ENCODE measurements at places on chromosomes 12 and 14.

DNA sequence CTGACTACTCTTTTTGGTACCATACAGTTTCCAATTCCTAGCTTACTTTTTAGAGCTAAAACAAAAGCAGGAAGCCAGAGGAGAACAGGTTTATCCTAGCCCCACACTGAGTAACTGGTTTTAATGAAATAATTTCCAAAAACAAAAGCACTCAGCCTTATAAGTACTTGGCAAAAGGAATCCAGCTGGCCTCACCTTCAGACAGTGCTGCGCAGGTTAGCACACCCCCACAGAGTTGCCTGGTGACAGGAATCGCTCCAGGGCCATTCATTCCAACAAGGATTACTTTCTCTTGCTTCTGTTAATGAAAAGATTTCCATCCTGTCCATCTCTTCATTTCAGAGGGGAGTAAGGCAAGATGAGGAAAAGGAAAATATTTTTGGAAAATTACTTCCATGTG lies 84.6 kb downstream of the SCFD1 start:
- DNase-seq = no peak

- DNase-seq = peak; percentile 19
Observed at GRCh38 chr14:74543771-74544438, 50.3 kb downstream of the ISCA2 start.

DNA sequence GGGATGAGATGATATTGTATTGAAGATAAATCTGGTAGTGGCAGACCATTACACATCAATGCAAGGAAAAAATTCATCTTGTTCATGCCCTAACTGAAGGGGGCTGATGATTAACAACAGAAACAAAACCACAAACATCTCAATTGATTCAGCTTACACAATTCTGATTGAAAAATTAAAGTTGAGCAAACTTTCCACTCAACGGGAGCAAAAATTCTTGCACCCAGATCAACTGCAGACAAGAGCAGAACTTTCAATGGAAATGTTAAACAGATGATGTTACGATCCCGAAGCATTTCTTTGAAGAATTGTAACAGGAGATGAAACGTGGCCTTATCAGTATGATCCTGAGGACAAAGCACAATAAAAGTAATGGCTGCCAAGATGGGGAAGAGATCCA lies 172.4 kb upstream of the SOX5 start:
- no peak for DNase-seq

GRCh38 chr12:26279908-26280307 lies 84.5 kb downstream of the SSPN start:
- no peak for DNase-seq

DNA sequence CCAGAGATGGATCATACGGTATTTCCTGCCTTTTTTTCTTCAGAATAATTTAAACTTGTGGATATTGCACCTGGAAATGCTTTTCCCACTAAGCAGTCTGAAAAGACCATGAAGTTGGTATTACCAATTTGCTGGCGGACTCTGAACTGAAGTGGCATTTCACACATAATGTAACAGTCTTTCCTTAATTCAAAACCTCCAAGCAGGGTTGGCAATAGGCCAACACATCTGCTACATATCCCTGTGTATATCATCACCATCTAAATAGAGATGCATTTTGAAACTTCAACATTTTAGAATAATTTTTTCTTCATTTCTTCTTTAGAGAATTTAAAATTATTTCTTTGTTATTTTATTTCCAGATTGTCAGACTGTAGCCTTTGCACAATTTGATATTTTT lies 100.5 kb downstream of the TSPAN8 start:
- no peak for DNase-seq

- peak; percentile 42 for DNase-seq
Observed at GRCh38 chr12:120668868-120669840, 17.8 kb upstream of the MLEC start.

- DNase-seq = no peak
Observed at GRCh38 chr12:80834724-80835123, 103.0 kb downstream of the LIN7A start.

GRCh38 chr14:26719514-26719913 lies 121.7 kb upstream of the NOVA1 start:
- DNase-seq = no peak

DNA sequence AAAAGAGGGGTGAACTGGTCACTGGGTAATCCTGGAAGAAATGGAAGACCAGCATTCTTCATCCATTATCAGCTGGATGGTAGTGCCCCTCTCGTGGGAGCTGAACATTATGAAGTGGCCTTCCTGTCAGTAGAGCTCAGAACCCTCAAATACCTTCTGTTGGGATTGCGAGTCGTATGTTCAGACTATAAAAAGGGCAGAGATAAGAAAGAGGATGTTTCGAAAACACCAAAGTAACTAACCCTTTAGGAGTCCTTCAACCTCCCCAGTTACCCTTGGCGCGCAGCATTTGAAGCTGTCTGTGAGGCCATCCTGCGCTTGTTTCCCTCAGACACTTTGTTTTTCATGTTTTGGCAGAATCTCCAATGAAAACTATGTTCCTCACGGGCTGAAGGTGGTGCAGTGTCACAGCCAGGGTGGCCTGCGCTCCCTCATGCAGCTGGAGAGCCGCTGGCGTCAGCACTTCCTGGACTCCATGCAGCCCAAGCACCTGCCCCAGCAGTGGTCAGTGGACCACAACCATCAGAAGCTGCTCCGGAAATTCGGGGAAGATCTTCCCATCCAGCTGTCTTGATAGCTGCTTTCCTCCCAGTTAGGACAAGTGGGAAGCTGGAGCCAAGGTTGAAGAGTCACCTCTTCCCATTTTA lies 19.3 kb upstream of the GALNT16 start:
- no peak for DNase-seq

GRCh38 chr12:2250797-2251196 lies 198.0 kb downstream of the CACNA1C start:
- DNase-seq = no peak

GRCh38 chr12:94954029-94954685 lies 49.3 kb downstream of the NDUFA12 start:
- no peak for DNase-seq

DNA sequence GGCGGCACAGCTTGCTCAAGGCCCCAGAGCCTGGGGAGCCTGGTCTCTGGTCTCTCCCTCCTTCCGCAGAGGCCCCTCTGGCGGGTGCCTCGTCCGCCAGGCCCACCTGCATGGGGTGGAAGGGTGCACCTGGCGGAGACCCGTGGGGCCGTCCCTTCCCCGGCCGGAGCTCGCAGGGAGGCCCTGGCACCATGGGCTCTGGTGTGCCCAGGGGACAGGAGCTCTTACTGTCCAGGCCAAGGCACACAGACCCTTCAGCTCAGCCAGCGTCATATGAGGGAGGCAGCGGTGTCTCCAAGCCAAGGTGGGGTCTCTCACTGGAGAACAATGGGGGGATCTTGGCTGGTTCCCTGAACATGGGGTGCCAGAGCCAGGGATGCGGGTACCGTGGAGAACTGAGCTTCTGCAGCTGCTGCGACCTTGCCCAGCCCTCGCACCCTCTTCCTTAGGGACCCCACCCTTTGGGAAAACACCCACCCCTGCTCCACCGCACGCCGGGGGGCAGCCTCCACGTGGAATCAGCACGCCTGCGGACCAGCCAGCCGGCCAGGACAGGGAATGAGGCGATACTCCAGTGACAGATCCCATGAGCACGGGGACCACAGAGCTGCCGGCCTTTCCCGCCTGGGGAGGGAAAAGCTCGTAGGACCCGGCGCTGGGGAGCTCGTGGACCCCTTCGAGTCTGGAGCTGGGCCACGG lies 25.7 kb upstream of the GALNT9 start:
- no peak for DNase-seq

DNA sequence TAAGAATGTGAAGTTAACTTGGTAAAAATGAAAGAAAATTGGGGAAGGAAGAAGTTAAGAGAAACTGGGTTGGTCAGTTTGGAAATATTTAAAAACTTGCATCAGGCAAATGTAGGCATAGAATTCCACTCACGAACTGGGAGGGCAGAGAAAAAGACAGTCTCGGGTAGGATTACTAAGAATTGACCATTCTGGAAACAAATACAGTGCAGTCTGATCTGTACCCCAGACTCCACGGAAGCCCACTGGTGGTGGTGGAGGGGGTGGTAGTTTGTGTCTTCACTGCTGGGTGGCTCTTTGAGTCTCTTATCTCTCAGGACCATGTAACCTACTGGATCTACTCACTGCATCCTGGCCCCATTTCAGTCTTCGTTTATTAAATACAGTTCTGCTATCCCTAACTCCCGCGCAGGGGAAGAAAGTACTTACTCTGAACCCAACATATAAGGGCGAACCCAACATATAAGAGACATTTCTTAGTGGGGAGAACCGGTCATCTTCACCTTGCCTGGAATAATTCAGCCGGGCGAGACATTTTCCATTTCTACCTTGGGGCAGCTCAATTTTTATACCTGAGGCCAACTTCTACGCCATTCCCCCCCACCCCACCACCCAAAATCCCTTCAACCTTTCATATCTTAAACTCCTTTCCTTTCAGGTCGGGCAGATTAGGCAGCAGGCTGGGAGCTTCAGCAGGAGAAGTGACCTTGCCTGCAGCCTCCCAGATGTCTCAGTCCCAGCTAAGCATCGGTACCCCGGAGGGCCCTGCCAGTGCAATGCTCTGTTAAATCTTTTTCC lies 1.7 kb downstream of the SLC2A3 start:
- DNase-seq = no peak

GRCh38 chr12:97148941-97149559 lies 242.0 kb downstream of the NEDD1 start:
- DNase-seq = no peak

DNA sequence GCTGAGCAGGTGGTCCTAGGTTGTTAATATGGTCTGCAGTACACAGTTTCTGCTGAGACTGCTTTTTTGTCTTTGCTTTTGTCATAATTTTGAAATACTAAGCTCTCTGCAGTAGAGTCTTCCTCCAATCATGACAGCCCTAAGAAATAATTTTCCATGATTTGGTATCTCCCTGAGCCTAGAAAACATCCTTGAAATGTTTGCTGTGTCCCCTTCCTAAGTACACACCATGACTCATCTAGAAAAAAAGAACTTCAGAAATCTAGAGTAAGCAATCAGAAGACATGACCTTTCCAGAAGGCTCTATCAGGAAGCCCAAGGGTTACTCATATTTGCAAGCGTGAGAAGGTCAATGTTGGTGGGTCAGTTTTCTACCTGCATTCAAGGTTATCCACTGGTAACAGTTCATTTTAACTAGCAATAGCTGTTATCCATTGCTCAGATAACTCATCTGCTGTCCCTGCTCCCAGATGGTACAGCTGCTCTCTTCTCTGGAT lies 16.4 kb downstream of the DAD1 start:
- DNase-seq = no peak

DNA sequence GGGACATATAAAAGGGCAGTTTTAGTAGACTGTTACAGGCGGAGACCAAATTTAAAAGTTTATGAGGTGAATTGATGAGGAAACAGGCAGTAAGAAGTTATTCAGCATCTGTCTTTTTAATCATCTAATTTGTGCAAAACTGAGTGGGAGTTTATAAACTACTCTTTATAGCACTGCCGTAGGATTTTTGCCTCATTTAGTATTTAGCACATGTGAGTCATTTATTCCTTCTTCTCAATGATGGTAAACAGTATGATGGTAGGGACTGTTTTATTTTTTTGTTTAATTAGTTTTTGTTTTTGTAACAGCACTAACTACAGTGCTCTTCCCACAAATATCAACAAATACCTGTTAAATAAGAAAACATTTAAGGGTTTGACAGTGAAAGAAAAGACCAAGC lies 20.6 kb downstream of the TOGARAM1 start:
- DNase-seq = no peak

GRCh38 chr12:53251477-53252348 lies 16.4 kb upstream of the ESPL1 start:
- peak; percentile 83 for DNase-seq

- DNase-seq = no peak
Observed at GRCh38 chr14:25150934-25151790, 101.2 kb upstream of the STXBP6 start.

DNA sequence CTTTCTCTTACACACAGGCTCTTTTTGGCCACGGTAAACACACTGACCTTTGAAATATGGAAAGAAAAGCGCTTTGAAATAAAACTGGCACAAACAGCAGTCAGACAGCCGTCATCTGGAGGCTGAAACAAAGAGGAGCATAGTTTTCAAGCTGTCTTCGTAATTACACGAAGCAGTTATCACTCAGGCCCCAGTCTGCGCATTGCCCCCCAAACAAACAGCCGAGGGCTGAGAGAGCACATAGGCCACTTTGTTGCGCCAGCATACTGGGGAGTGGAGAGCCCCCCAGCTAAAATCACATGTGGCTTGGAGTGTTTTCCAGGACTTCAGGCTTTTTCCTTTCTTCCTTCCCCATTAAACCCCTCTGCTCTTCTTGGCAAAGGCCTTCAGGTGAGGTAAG lies 142.9 kb upstream of the BTG1 start:
- DNase-seq = no peak

DNA sequence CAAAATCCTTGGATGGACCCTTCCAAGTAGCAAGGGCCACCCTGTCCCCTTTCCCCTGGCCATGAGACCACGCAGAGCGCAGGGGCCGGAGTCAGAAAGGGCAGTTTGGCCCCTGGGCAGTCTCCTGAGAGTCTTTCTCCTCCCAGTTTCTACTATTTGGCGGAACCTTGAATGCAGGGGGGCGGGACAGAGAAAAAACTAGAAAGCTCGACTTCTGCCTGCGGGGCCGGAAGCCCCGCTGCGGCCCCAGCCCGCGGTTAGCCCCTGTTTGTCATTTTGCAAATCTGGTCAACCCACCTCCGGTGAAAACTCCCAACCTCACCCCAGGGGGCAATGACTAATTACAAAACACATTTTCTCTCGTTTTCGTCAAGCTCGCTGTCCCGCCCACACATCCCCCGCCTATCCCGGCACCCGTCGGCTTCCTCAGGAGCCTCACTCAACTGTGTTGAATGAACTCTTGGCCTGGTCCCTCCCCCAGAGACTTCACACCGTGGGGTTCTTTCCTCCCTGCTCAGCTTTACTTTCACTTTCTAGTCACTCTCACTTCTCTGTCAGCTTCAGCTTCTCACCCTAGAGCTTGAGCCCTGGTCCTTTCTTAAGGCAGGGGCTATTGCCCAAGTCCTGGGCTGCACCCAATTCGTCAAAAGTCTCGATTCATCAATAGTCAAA lies 66.7 kb downstream of the IRF2BPL start:
- peak; percentile 86 for DNase-seq

DNA sequence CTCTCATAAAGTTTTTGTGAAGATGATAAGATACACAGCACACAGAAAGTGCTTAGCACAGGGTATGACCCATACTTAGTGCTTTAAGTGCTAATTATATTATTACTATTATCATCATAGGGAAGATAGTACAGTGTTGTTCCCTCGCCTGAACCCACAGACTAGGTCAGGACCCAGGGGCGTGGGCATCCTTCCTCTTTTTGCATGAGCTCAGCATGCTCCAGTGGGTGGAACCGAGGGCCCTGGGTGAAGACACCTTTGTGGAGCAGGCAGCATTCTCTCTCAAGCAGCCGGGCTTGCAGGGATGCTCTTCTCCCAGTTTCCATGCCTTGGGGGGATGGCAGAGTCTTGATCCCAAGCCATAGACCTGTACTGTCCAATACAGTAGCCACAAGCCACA lies 34.8 kb downstream of the CRACR2A start:
- no peak for DNase-seq

- no peak for DNase-seq
Observed at GRCh38 chr12:6839482-6840201, 1.1 kb upstream of the GNB3 start.

Data from ovary (tissue), 10 donors.